ENCODE measurements at places on chromosomes 12 and 14.

GRCh38 chr12:47504775-47505446, 200.9 kb downstream of the RPAP3 start:
- no peaks in the 10 kb centered on the region for H3K4me1 ChIP-seq
- no peak for DNase-seq
- H3K27ac ChIP-seq, result no peak overlapping the region
- H3K36me3 ChIP-seq, result no peaks in the 10 kb centered on the region
- no peak overlapping the region for H3K4me3 ChIP-seq

DNA sequence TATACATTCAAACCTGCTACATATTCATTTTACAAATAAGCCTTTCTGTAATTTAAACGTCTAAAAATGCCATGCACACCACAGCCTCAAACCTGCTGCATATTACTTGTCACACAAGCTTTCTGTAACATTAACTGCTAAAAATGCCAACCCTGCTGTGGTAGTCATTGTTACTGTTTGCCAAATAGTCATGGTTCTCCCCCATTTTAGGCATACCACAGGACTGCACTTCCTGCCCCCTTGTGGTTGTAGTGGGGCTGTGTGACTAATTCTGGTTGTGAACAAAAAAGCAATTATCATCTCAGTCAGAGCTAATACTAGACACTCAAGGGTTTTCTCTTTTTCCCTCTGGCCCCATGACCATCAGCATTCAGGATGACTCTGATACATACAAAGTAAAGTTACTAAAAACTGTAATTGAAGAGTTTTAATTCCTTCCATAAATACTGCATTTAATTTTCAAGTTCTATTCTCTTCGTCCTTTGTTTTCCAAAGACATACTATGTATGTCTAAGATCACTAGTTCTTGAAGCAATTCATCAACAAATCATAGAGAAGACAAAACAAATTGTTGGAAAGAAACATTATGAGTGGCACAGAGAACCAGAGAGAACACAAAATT, 5.7 kb upstream of the SLC35F4 start:
- peak; percentile 68 for DNase-seq
- no peaks in the 10 kb centered on the region for H3K36me3 ChIP-seq
- no peak overlapping the region for H3K27ac ChIP-seq
- no peak overlapping the region for H3K4me3 ChIP-seq
- peaks cover 1% of the 10 kb centered on the region for H3K27me3 ChIP-seq

DNA sequence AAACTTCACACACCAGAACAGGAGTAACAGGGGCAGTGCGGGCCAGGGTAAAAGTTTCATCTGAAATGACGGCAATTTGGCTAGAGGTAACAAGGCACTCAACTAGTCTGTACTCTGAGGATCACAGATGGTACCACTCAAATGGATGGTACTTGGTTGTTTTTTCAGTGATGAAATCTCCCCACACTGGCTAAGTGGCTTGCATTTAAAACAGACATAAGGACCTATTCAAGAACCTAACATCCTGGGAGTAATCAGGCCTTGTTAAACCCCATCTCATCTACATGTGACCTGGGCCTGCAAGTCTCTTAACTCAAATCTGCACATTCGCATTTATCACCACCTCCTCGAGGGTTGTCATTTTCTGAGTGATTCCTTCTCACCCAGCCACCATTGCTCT, 90.8 kb downstream of the PRKAB1 start:
- no peaks in the 10 kb centered on the region for H3K27me3 ChIP-seq
- peaks cover 10% of the 10 kb centered on the region for H3K36me3 ChIP-seq
- H3K27ac ChIP-seq, result no peak overlapping the region
- DNase-seq, result no peak

- no peaks in the 10 kb centered on the region for H3K36me3 ChIP-seq
- H3K27ac ChIP-seq, result no peak overlapping the region
- no peak for DNase-seq
- no peaks in the 10 kb centered on the region for H3K4me1 ChIP-seq
Measured at GRCh38 chr14:54002653-54003052, 46.0 kb upstream of the BMP4 start.

- no peaks in the 10 kb centered on the region for H3K36me3 ChIP-seq
- H3K27ac ChIP-seq, result no peak overlapping the region
- no peaks in the 10 kb centered on the region for H3K4me1 ChIP-seq
- H3K4me3 ChIP-seq, result no peak overlapping the region
- no peak for DNase-seq
Measured at GRCh38 chr12:108462686-108463085, 52.4 kb upstream of the FICD start.

DNA sequence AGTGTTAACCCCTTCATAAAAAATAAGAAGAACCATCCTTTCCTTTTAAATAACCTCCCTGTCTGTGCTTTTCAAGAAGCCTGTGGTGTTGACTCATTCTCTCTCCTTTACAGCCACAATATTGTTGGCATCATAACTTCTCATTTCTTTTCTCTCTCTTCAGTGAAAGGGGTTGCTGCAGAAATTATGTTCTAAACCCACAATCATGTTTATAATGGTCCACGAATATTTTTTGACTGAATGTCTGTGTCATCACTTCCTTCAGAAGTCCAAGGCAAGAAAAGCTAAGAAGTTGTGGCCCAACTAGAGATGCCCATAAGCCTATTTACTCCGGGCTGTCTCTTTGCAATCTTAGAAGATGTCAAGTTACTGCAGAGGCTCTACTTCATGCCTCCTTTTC, 488.3 kb downstream of the APAF1 start:
- DNase-seq, result no peak
- H3K4me1 ChIP-seq, result no peaks in the 10 kb centered on the region
- no peak overlapping the region for H3K27ac ChIP-seq

GRCh38 chr14:67987606-67988005, 168.0 kb downstream of the RAD51B start:
- no peaks in the 10 kb centered on the region for H3K4me1 ChIP-seq
- H3K36me3 ChIP-seq, result no peaks in the 10 kb centered on the region
- H3K27ac ChIP-seq, result no peak overlapping the region
- H3K4me3 ChIP-seq, result no peak overlapping the region

GRCh38 chr12:98418357-98419075, 96.9 kb upstream of the TMPO start:
- H3K27me3 ChIP-seq, result no peaks in the 10 kb centered on the region
- H3K4me3 ChIP-seq, result no peak overlapping the region
- H3K27ac ChIP-seq, result no peak overlapping the region
- H3K36me3 ChIP-seq, result no peaks in the 10 kb centered on the region

DNA sequence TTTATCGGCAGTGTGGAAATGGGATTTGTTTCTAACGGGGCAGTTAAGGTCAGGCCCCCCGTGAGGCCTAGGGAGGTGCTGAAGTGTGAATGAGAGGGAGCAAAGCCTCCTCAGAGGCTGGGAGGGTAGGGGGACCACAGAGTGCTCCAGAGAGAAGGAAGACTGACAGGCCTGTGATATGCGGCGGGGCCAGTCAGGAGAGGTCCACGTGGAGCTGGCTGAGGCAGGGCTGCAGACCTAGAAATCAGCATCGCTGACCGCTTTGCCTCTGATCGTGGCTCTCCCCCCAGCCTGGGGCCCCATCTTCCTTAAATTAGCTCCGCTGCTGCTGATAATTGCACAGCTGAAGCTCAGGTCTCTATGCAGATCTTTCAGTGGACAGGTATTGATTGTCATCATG, 240.8 kb upstream of the PWP1 start:
- H3K4me3 ChIP-seq, result no peak overlapping the region
- no peaks in the 10 kb centered on the region for H3K27me3 ChIP-seq
- no peaks in the 10 kb centered on the region for H3K4me1 ChIP-seq
- DNase-seq, result no peak
- H3K27ac ChIP-seq, result no peak overlapping the region

GRCh38 chr14:89013098-89013504, 188.7 kb downstream of the TTC8 start:
- H3K36me3 ChIP-seq, result no peaks in the 10 kb centered on the region
- H3K4me1 ChIP-seq, result no peaks in the 10 kb centered on the region
- DNase-seq, result peak; percentile 88
- H3K27ac ChIP-seq, result peak overlapping the region; percentile 52
- H3K27me3 ChIP-seq, result no peaks in the 10 kb centered on the region

- H3K27me3 ChIP-seq, result no peaks in the 10 kb centered on the region
- no peak overlapping the region for H3K4me3 ChIP-seq
Measured at GRCh38 chr14:22552827-22553076, 36.3 kb downstream of the DAD1 start.

DNA sequence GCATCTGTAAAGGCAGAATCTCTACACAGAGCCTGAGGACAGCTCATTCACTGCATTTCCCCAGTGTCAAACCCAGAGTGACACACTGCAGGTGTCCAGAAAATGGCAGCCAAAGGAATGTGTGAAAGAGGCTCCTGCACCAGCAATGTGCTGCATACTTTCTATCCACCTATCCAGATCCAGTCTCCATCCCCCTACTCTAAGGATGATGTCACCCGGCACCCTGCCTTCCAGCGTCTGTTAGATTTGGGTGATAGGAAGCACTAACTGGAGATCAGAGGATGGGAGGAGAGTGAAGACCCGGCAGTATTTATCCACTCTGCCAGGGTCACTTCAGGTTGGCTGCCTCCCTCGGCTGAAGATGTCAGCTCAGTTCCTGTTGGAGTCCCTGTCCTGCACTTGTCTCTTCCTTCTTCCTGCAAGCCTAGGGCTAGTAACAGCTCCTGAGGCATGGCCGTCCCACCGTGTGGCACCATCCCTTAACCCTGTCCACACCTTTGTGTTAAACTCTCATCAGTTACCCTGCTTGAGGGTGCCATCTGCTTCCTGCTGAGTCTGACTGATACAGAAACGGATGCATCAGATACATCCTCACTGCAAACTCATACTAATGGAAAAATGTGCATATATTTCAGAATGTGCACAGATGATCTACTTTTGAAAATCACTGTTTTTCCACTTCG, 13.0 kb upstream of the GPR68 start:
- DNase-seq, result peak; percentile 93
- H3K27ac ChIP-seq, result no peak overlapping the region
- H3K36me3 ChIP-seq, result no peaks in the 10 kb centered on the region
- no peaks in the 10 kb centered on the region for H3K27me3 ChIP-seq
- no peak overlapping the region for H3K4me3 ChIP-seq
- H3K4me1 ChIP-seq, result peaks cover 4% of the 10 kb centered on the region

DNA sequence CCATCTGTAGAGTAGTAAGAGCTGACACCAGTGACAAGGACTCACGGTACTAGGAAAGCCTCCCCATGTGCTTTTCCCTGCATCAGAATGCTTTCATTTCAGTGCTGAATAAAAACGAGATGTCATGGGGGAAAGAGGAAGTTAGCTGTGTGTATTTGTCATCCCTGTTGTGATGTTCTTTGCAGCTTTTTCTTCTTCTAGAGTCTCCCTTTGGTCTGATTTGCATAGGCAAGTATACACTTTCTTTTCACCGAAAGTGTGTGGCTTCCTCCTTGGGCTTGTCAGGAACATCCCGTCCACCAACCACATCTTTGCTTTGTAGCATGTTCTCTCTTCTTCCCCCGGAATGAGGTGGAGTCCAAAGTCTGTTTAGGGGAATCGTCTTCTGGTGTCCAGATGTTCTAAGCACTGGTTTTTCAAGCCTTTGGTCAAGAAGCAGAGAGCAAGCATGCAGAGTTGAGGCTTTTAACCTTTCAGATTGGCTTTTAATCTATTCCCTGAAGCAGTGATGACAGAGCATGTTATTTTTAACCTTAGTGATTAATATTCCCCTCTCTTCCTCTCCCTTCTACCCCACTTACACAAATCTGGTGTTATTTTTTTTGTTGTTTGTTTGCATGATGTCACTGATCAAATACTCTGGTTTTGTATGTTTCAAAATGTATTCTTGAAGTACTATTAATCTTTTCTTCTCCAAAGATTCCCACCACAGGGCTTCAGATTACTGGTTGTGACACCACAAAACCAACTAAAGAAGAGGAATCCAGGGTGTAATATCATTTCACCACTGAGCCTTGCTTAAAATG, 163.4 kb downstream of the SAMD4A start:
- no peaks in the 10 kb centered on the region for H3K36me3 ChIP-seq
- H3K27me3 ChIP-seq, result no peaks in the 10 kb centered on the region
- no peaks in the 10 kb centered on the region for H3K4me1 ChIP-seq

DNA sequence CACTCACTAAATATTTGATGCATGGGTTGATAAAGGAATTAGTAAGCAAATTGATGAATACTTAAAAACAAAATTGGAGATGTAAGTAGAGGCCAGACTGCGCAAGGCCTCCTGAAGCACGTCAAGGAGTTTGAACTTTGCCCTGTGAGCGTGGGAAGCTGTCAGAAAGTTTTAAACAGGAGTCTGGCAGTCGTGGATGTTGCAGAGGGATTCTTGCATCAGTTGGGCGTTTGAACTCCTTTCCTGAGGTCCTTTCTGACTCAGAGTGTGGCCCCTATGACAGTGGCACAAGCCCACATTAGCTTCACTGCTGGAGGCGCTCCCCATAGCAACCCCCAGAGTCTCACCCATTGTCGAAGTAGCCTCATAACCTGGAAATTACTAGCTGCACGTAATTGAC, 17.9 kb upstream of the IL22 start:
- H3K27me3 ChIP-seq, result no peaks in the 10 kb centered on the region
- H3K36me3 ChIP-seq, result no peaks in the 10 kb centered on the region
- H3K4me1 ChIP-seq, result no peaks in the 10 kb centered on the region
- H3K4me3 ChIP-seq, result no peak overlapping the region
- no peak for DNase-seq
- H3K27ac ChIP-seq, result no peak overlapping the region

DNA sequence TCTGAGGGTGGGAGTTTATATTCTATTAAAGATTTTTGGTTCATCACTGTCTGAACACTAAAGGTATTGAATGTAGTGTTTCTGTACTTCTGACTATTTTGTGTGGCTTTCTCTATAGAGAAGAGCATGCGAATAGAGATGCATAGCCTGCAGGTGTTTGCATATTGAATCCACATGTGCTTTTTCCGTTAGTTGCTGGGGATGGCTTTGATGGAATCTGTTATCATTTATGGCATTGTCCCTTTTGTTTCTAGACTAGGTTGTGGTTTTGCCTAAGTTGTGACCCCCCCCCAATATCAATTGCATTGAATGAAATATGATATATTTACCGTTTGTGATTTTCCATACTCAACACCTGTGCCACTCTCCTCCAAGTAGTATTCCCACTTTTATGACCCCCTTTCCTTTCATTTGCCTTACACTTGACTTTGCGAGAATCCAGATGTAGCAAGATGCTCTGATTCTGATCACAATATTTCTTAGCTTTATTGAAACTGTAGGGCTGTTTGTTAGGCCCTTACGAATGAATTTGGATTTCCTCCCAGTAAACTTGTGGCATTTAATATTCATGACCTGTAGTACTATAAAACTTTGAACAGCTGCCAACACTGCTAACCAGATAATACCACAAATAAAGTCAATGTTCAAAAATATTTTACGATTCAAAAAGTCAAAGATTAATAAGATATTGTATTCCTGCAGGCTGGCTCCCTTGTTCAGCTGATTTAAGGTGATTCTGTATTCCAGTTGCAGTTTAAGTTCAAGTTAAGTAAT, 176.4 kb downstream of the TMTC2 start:
- DNase-seq, result no peak
- no peaks in the 10 kb centered on the region for H3K27me3 ChIP-seq
- no peak overlapping the region for H3K4me3 ChIP-seq

Measured in mesendoderm (in vitro differentiated cells).